Ascending aorta (tissue), 2 donors: ENCODE measurements at places on chromosomes 5 and 9.

GRCh38 chr5:6584727-6585126 is 48.1 kb downstream of the NSUN2 start:
- no peak for DNase-seq

GRCh38 chr9:132487980-132488535 is 78.0 kb downstream of the CFAP77 start:
- DNase-seq: no peak

GRCh38 chr5:168135897-168136296 is 155.5 kb upstream of the WWC1 start:
- DNase-seq: no peak

- no peak for DNase-seq
These were observed 19.6 kb upstream of the CNOT6 start for GRCh38 chr5:180474569-180474968.

DNA sequence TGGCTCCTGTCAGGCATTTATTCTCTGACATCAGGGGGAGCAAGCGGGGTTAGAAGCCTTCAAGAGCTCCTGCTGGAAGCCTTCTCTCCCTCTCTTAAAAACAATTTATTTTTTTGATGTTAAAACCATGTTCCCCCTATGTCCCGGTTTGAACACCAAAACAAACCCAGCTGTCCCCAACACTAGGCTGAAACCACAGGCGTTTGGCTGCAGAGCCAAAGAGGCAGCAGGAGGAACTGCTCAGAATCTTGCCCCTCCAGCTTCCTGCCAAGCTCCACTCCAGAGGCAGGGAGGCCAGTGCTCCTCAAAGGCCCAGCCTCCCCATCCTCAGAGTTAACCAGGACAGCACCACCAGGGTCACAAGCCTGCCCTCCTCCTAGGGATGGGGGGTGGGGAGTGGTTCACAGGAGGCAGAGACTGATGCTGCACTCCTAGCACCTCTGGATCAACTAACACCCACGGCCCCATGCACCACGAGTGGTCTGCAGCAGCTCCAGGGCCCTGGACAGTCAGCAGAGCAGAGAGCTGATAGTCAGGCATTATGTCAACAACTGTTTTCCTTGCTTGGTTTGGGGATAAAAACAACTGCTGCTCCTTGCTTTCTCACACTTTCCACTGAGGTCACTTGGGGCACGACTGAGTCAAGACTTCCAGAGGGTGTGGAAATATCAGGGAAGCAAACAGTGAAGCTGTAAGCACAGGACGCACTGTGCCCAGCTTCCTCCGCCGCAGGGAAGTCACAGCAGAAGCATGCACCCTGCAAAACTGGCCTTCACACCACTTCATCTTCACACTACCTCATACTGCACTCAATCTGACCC is 96.5 kb upstream of the ADRA1B start:
- peak; percentile 72 for DNase-seq

- peak; percentile 86 for DNase-seq
These were observed 2.5 kb upstream of the MSMP start for GRCh38 chr9:35756275-35757225.

GRCh38 chr9:116686693-116687073 is 422 bp upstream of the TRIM32 start:
- DNase-seq: no peak

- DNase-seq: no peak
These were observed 285.1 kb upstream of the CDH6 start for GRCh38 chr5:30908356-30908755.

DNA sequence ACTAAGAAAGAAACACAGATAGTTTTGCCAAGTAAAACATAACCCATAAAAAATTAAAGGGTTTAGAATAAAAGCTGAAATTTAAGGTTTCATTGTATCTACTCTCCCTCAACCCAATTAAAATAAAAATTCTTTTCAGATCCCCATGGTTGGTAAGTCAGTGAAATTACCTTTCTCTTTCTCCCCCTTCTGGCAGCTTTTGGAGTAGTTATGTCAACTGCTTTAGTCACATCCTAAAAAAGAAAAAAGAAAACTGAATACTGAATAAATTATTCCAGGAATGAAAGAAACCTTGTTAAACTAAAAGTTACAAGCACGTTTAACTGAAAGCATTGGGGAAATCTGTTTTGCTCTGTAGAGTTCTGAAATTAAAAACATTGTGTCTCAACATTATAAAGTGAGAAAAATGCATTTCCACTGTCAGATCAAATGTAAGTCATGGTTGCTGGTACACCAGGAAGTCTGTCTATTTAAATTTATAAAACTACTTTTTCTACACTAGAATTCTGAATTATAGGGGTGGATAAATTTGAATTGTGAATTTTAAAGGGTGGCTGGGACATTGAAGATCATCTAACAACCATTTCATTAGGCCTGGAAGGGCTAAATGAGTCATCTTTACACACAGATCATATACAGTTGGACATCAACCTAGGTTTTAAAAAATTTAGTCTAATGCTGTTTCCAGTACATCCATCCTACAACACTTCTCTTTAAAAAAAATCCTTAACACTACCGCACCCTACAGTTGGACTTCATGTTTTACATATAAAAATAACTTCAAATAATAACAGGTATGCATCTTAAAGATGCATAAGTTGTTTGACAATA is 24.7 kb downstream of the PSIP1 start:
- DNase-seq: no peak

- DNase-seq: no peak
These were observed 54.5 kb downstream of the PDE4D start for GRCh38 chr5:59838989-59839388.

DNA sequence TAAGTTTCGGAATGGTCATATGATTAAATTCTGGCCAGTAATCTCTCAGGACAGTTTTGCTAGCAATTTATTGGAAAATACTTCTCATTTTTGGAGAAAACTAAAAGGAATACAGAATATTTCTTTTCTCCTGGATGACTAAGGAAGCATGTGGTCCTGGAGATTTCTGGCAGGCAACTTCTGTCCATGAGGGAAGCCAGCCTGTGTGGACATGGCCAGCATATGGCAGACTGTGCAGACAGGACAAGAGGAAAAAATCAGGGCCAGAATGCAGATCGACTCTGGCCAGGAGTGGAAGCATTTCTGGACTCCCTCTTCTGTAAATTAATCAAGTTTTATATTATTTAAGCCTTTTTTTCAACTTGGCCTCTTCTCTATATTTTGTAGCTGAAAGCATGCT is 100.4 kb upstream of the CDH18 start:
- DNase-seq: no peak

- no peak for DNase-seq
These were observed 38.5 kb downstream of the FBXL7 start for GRCh38 chr5:15538516-15538915.

DNA sequence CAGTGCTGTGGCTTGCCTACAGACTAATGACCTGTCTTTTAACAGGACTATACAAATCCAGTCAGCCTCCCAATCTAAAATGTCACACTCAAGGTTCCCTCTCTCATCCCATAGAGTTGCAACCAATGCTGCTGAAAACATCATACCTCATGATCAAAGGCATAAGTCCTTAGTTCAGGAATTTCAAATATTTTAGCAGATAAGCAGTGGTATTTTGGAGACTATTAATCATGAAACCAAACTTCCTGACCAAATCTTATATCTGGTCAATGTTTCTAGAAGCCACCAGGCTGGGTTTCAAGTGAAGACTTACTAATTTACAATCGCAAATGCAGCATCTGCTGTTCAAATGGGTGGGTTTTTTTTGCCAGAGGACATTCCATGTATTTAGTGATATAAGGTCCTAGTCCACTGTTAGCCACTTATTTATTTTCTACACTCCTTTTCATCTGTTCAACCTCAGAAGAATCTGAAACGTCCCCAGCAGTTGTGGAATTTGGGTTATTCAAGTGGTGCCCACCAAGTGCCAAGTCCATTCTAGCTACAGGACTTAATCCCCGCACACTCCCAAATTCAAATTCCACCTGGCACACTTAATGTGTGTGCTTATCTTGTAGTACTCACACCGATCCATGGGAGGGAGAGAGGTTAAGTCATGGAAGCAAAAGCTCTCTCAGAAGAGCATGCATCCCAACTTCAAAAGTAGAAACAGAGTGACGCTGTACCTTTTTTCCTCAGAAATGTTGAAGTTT is 5.8 kb downstream of the TAS2R1 start:
- no peak for DNase-seq

DNA sequence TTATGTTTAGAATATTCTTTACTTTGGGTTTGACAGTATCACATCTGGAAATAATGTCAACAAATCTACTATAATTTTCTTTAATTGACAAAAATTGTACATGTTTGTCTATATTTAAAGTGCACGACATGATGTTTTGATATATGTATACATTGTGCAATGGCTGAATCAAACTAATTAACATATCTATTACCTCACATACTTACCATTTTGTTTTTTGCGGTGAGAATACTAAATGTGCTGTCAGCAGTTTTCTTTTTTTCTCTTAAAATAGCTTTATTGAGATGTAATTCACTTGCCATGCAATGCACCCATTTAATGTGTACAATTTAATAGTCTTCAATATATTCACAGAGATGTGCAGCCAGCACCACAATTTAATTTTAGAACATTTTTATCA is 10.6 kb upstream of the C6 start:
- no peak for DNase-seq

DNA sequence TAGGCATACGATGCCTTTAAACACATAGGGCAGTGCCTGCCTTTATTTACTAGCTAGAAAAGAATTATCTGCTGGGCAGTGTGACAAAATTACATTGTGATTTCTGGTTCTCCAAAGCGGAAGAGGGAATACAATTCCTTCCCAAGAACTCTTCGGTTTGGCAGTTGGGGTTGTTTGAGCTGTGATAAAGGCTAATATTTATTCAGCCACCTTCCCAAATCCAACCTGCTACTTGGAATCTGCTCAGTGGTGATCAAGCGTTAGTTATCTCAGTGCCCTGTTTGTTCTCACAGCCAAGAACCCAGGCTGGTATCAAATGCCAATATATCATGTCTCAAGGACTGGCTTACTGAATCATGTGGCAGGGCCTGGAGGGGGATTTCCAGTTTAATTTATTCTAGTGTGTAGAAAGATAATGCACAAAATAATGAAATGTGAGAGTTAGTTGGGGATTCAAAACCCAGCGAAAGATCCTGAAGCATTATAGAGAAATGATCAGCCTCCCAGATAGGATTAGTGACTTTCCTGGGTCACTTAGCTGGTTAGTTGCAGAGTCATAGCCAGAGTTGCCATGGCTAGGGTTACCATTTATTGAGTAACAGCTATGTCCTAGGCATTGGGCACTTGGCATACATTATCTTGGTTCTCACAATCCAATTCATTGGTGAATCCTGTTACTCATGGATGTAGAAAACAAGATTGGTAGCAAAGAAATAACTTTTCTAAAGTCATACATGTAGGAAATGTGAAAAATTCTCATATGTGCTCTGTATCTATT is 457.0 kb upstream of the KLF4 start:
- DNase-seq: no peak

DNA sequence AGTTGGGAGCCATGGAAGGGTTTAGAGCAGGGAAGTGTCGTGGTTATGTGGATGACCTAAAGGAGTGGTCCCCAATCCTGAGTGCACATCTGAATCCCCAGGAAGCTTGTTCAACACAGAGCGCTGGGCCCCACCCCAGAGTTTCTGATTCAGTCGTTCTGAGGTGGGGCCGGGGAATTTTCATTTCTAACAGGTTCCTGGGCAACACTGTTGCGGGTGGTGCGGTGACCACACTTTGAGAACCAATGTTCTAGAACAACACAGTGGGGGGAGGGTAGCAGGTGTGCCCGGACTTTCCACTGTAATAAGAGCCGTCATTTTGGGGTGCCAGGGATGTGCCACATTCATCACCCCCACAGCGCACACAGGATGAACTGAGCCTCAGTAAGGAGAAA is 39.3 kb downstream of the DUSP1 start:
- DNase-seq: no peak

DNA sequence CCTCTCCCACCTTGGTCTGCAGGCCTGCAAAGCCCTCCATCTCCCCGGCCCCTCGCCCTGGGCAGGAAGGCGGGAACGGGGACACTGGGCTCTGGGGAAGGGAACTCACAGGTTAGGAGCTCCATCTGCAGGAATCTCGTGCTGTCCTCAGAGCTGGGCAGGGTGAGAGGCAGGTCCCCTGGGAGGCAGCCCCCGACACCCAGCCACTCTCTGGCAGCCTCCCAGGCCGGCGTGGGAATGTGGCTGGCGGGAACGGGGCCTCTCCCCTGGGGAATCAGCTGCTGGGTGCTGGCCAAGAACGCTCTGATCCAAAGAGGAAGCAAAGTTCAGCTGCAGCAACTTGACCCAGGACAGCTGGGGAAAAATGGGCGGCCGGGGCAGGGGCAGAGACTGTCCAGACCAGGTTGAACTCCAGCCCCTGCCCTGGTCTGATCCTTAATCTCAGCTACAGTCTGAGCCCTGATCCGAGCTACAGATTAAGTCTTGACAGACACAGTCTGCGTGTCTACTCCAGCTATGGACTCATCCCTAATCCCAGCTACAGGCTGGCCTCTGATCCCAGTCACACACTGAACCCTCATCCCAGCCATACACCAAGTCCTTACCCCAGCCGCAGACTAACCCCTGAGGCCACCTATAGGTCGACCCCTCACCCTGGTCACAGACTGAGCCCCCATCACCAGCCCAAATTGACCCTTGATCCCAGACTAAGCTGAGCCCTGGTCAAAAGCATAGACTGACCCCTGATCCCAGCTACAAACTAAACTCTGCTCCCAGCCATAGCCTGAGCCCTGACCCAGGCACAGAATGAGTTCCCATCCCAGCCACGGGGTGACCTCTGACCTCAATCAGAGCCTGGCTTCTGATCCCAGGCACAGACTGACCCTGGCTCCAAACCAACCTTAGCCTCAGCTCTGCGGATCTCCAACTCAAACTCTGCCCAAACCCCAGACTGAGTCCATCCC is 37.3 kb upstream of the EGFL7 start:
- no peak for DNase-seq

DNA sequence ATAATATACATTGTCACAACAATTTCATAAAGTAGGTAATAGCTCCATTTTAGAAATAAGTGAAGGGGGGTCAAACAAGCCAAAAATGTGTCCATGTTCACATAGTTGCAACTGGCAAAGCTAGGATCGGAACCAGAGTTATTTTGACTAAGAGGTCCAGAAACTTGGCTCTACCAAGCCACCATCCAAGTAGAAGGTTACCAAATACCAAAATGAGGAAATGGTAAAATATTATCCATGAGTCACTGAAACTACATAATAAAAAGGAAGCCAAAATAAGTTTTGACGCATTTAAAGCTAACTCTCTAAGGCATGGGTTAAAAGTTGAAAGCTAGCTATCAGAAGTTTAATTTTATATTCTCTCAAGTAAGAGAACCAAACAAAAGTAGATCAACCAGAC is 886.9 kb upstream of the DMAC1 start:
- DNase-seq: no peak
